ENCODE measurements at places on chromosomes 5 and 9.

GRCh38 chr9:8857926-8858595, 1058.5 kb upstream of the DMAC1 start:
- peak; percentile 86 for DNase-seq

- DNase-seq = no peak
Measured at GRCh38 chr5:127088251-127088650, 14.9 kb upstream of the C5orf63 start.

GRCh38 chr9:78866207-78867132, 569.5 kb downstream of the PSAT1 start:
- no peak for DNase-seq

GRCh38 chr5:103475629-103476240, 86.9 kb downstream of the NUDT12 start:
- no peak for DNase-seq

GRCh38 chr9:122526602-122527001, 491 bp downstream of the OR1N1 start:
- DNase-seq = no peak

GRCh38 chr5:168842571-168843205, 263.5 kb upstream of the PANK3 start:
- no peak for DNase-seq

DNA sequence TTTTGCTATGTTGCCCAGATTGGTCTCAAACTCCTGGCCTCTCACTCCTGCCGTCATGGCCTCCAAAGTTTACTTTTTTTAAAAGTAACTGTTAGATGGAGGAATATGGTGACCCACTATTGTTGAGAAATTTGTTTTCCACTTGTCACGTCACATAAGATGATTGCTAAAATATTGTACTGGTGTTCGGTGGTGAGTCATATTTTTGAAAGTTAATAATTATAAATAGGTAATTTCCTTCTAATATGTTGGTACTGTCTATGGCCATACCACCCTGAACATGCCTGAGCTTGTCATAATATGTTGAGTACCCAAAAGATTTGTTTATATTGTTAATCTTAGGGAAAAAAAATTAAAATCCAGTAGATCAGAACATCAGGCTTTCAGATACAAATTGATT, 22.6 kb downstream of the RMI1 start:
- DNase-seq = no peak

- peak; percentile 12 for DNase-seq
Measured at GRCh38 chr5:89816038-89816437, 593.5 kb downstream of the CETN3 start.

DNA sequence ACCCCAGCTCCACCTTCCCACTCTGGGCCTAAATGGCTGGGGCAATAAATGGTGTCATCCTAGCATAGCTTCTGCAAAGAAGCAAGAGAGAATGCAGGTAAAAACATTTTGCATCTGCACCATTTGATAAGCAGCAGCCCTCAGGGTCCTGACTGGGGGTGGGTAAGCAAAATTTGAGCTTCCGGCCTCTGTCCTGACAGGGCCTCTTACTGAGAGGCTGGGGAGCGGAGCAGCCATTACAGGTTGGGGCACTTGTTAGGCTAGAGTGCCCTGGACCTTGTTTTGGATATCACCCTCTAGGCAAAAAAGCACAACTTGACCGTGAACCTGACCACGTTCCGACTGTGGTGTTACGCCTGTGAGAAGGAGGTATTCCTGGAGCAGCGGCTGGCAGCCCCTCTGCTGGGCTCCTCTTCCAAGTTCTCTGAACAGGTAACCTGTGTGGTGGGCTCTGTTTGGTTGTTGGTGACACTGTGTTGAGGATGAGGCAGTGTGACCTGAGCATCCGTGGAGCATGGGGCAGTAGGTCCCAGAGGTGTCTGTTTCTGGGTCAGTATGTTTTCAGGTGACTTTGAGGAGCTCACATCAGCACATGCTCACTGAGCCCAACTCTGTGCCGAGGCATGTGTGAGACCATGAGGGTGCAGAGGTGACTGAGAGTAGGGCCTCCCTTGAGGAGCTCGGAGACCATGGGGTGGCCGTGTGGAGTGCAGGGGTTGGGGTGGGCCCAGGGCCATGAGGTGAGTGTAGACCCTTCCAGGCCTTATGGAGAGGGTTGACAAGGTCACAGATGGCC, 23.1 kb downstream of the USP20 start:
- DNase-seq = no peak
